ENCODE measurements at places on chromosomes 6 and 20.

- no peak for DNase-seq
These were observed 954 bp downstream of the HSD17B8 start for GRCh38 chr6:33205191-33206026.

GRCh38 chr6:43747784-43748183 lies 22.2 kb upstream of the VEGFA start:
- no peak for DNase-seq

GRCh38 chr6:116531675-116532570 lies 13.6 kb downstream of the TRAPPC3L start:
- no peak for DNase-seq

DNA sequence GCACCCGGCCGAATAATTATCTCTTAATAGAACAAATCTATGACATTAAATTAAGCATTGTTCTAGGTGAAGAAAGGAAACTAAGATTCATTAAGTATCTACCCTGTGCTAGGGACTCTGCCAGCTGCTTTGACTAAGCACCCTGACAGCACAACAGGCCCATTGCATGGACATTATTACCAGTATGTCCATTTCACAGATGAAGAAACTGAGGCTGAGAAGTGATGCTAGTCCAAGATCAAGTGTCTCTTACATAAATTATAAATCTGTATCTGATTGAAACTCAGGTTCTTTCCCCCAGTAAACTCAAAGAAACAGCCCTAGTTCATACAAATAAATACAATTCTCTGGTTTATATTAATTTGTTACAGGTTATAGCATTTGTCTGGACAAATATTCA lies 31.3 kb downstream of the SLC22A23 start:
- DNase-seq = no peak

DNA sequence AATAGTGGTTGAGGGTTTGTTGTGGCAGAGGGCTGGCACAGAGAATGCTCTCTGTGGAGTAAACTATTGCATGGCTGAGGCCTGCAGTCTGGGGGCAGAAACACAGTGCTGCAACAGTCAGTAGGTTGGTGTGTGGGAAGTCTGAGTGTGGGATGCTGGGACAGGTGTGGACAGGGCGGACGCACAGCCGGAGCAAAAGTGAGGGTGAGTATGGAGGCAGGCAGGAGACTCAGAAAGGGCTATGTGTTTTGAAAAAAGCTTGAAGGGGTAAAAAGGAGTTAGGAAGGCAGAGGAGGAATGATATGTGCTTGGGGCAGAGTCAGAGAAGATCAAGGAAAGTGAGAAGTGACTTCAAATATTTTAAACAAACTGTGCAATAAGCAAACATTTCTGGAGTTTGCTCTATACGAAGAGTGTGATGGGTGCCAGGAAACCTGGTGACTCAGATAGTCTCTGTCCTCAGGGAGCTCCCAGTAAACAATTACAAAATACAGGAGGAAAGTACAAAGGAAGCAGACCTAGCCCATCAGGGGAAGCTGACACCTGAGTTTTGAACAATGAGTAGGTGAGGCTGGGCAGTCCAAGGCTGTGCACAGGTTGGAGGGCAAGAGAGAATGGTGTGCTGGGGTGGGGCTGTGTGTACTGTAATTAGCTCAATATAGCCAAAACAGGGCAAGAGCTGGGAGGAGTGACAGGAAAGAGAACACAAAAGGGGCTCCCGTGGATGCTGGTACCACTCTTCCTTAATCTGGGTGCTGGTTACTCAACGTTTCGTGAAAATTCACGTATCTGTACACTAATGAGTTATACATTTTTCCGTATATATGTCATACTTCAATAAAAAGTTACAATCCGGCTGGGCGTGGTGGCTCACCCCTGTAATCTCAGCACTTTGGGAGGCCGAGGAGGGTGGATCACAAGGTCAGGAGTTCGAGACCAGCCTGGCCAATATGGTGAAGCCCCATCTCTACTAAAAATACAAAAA lies 55.2 kb downstream of the PIGU start:
- no peak for DNase-seq

GRCh38 chr6:146472918-146473317 lies 70.7 kb upstream of the RAB32 start:
- DNase-seq = no peak
